ENCODE measurements at places on chromosomes 2 and 18.

DNA sequence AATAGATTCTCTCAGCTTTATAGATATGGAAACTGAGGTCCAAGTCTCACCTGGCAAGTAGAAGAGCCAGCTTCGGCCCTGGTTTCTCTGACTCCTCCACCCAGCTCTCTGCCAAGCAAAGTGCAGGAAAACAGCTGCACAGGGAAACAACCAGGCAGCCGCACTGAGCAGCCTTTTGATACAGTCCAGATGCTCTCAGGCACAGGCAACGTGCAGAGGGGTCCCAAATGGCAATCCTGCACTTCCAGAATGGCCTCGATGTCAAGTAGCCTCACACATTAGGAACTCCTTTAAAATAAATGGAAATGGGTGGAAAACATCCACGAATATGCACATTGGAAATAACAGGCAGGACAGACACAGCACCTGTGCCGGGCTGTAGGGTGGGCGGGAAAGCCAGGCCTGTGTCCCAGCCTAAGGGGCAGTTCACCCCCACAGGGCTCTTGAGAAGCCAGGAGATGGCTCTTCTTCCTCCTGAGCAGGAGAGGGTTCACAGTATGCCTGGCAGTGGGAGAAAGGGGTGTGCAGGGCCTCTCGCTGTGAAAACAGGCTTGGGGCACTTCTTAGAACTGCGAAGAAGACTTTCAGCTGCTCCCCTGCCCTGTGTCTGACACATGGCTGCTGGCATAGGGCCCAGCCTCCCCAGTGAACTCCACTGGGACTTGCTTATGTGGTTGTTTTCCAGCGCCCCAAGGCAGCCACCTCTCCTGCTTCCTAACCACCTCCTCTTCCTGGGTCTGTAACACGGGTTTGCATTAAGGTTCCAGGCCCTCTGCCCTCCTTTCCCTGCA, 63.9 kb upstream of the TUBA3E start:
- no peak for DNase-seq

- DNase-seq = no peak
These were observed 215.4 kb upstream of the OSR1 start for GRCh38 chr2:19573784-19574183.

DNA sequence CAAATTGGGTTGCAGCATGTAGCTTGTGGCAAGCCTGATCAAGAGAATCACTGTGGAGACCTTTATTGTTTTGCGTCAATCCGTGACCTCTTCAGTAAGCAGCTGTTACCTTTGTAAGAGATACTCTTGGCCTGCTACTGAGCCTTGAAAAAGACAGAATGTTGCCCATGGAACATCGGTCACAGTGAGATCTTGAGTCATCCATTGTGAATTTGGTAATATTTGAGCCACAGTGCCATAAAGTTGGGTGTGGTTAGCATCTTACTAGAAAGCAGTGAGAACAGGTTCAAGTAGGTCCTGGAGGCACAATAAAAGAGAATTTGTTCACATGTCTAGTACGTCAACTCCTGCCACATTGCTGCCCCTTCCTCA, 12.7 kb upstream of the EFR3B start:
- DNase-seq = no peak

- DNase-seq = no peak
These were observed 540.1 kb downstream of the NRXN1 start for GRCh38 chr2:50491541-50492476.

GRCh38 chr2:174794851-174795374, 30.6 kb upstream of the CHRNA1 start:
- DNase-seq = no peak

GRCh38 chr2:20597860-20598183, 53.1 kb downstream of the HS1BP3 start:
- no peak for DNase-seq

GRCh38 chr2:240449764-240450531, 14.5 kb downstream of the GPC1 start:
- DNase-seq = peak; percentile 53
